ENCODE measurements at places on chromosomes 6 and 20. TPM values are rescaled to one million over a fixed set of nuclear protein-coding genes. Genes with fewer than 3 reads are reported as not detected.

GRCh38 chr6:131167773-131168172, 32.5 kb downstream of the AKAP7 start:
- no peaks in the 10 kb centered on the region for H3K27me3 ChIP-seq
- H3K4me3 ChIP-seq = no peak overlapping the region
- no peak overlapping the region for H3K27ac ChIP-seq
- DNase-seq = no peak

GRCh38 chr6:54907355-54907754, 60.8 kb downstream of the FAM83B start:
- no peak overlapping the region for H3K27ac ChIP-seq
- no peaks in the 10 kb centered on the region for H3K4me1 ChIP-seq
- no peaks in the 10 kb centered on the region for H3K36me3 ChIP-seq
- no peaks in the 10 kb centered on the region for H3K27me3 ChIP-seq
- no peak for DNase-seq

GRCh38 chr6:33995309-33996119, 150.4 kb downstream of the GRM4 start:
- H3K4me3 ChIP-seq = no peak overlapping the region
- no peaks in the 10 kb centered on the region for H3K36me3 ChIP-seq
- H3K27ac ChIP-seq = no peak overlapping the region
- DNase-seq = no peak
- H3K27me3 ChIP-seq = peaks cover 73% of the 10 kb centered on the region

- H3K36me3 ChIP-seq = peaks cover 29% of the 10 kb centered on the region
- no peaks in the 10 kb centered on the region for H3K27me3 ChIP-seq
- H3K27ac ChIP-seq = no peak overlapping the region
- peaks cover 16% of the 10 kb centered on the region for H3K4me1 ChIP-seq
- DNase-seq = no peak
- H3K4me3 ChIP-seq = no peak overlapping the region
Measured at GRCh38 chr6:151024597-151024996, 159.1 kb downstream of the MTHFD1L start.

Gene PSMB8
- total RNA-seq = 19.4 TPM

GRCh38 chr20:38890497-38890818, 35.8 kb upstream of the FAM83D start:
- peaks cover 3% of the 10 kb centered on the region for H3K27me3 ChIP-seq
- DNase-seq = no peak
- peaks cover 14% of the 10 kb centered on the region for H3K4me1 ChIP-seq
- H3K36me3 ChIP-seq = no peaks in the 10 kb centered on the region
- H3K27ac ChIP-seq = no peak overlapping the region

Gene MAN1A1
- 6.9 TPM for total RNA-seq

Gene DCDC2
- 1.4 TPM for total RNA-seq

Gene RFX6
- 0.11 TPM for total RNA-seq

- peaks cover 15% of the 10 kb centered on the region for H3K27me3 ChIP-seq
- H3K36me3 ChIP-seq = no peaks in the 10 kb centered on the region
- DNase-seq = no peak
Measured at GRCh38 chr6:131640100-131640499, 3.0 kb downstream of the ENPP3 start.

Gene DDX43
- total RNA-seq = 0.60 TPM

DNA sequence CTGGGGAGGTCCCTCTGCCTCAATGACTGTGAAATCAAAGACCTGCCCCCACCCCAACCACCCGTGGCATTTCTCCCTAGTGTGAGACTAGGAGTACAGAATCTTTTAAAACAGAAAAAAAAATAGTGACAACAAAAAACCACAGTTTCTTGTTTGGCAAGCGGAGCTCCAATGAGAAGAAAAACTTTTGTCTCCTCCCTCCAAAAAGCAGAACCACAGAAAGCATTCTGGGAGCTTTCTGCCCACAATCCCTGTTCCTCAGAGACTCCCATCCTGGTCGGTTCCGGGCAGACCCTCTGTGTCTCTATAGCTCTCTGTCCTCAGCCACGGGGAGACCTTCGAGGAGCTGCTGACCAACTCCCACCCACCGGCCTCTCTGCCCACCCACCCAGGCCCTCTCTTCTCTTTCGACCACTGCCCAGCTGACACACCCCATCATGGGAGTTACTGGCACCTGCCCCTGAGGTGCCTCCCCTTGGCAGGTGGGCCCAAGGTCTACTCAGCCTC, 4.9 kb downstream of the PREX1 start:
- no peak for DNase-seq
- H3K27ac ChIP-seq = no peak overlapping the region
- no peaks in the 10 kb centered on the region for H3K36me3 ChIP-seq
- H3K4me3 ChIP-seq = no peak overlapping the region
- peaks cover 47% of the 10 kb centered on the region for H3K4me1 ChIP-seq
